ENCODE measurements at places on chromosomes 11 and 22.

DNA sequence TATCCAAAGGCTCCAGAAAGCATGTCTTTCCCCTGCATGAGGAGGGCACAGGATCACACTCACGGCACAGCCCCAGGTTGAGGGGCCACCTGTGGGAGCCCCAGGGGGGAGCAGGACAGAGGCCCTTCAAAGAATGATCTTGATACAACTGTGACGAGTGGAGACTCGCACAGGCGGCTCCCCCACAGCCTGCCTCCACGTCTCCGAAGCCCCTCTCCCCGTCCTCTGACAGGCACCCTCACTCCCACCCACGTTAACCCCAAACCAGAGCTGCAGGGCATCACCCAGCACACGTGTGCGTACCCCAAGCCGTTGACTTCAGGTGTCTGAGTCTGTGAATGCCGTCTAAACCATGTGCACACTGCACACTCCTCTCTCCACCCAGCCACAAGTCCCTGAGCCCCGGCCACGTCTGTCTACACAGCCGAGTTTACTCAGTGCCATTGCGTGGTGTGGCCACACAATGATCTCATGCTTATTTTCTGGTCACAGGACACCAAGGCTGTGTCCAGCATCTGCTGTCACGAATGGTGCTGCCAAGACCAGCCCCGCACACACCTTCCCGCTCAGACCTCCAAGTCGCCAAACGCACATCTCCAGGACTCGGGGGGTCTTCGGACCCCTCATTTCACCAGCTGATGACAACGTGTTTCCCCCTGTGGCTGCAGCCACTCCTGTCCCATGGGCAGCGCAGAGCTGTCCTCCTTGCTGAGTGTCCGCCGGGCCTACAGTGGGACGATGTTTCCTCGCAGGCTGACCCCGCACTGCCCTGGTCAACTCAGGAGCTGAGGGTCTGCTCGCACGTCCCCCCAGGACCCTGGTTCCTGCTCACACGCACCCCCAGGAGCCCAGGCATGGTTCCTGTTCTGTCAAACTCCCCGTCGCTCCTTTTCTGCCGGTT is 251.2 kb downstream of the BRD1 start:
- DNase-seq: no peak

DNA sequence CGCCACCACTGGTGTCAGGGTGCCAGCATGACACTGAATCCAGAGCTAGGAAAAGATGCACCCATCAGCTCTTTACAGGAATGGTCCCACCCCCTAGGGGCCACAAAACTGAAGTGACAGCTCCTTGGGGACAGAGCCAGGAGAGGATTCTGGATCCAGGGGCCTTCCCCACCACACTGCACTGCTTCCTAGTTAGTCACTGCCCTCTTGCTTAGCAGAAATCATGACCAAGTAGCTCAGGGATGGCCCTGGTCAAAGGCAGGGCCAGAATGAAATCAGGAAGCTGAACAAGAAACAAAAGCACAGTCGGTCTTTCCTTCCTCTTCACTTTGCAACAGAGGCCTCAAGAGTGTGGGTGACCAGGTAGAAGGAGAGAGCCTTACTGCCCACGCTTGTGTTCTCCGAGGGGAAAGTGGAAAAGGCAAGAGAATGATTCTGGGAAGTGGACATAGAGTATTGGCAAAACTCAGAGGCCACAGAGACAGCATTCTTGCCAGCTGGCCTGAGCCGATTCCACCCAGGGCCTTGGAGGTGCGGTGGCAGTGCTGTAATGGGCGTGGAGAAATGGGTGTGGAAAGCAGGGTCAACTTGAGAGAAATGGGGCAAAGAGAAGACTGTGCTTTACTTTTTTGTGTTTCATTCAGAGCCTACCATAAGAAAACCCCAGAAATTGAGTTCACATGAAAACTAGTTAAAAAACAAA is 39.8 kb downstream of the KCNJ1 start:
- no peak for DNase-seq

DNA sequence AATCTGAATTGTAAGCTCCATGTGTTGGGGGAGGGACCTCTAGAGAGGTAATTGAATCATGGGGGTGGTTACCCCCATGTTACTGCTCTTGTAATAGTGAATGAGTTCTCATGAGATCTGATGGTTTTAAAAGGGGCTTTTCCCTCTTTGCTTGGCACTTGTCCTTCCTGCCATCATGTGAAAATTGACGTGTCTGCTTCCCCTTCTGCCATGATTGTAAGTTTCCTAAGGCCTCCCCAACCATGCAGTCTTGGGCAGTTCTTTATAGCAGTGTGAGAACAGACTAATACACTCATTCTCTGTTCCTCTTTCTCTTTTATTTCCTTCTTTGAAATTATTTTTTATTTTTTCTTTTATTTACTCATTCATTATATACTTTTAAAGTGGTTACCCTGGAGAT is 239.4 kb downstream of the CSNK2A3 start:
- no peak for DNase-seq

GRCh38 chr11:44445500-44446365 is 119.7 kb upstream of the CD82 start:
- no peak for DNase-seq

DNA sequence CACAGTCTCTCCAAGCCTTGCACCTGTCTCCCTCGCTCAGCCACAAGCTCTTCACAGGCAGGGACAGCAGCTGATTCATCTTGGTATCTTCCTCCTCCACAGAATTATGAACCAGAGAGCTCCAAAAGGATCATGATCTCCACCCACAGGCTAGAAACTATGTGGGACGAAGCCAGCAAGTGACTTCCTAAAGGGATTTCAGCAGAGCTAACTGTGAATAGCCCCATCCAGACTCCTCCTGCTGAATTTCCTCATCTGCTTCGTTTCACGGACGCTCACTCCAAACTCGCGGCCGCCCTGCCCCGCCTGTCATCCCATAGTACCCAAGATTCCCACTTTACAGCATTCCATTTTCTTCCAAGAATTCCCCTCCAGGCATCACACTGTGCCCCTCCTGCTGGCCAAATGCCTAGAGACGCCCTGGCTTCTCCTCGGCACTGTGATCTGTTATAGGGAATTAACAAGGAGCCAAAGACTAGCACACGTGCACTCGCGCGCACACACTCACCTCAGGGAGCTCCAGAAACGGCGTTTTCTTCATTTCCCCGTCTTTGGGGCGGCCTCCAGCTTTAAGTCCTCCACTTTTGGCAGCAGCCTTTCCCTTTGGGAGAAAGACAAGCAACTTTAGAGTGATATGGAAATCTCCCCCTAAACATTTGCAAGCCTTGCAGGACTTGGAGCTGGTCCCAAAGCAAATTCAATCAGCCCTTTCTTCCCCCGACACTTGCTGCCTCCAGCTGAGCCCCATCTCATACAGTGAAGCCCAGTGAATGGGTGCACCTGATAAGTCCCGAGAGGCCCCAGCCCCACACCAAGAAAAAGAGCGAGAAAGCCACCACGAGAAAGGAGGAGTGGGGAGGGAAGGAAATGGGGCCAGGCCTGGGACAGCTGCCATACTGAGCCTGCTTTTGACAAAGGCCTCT is 35.5 kb downstream of the SPATA19 start:
- DNase-seq: no peak

DNA sequence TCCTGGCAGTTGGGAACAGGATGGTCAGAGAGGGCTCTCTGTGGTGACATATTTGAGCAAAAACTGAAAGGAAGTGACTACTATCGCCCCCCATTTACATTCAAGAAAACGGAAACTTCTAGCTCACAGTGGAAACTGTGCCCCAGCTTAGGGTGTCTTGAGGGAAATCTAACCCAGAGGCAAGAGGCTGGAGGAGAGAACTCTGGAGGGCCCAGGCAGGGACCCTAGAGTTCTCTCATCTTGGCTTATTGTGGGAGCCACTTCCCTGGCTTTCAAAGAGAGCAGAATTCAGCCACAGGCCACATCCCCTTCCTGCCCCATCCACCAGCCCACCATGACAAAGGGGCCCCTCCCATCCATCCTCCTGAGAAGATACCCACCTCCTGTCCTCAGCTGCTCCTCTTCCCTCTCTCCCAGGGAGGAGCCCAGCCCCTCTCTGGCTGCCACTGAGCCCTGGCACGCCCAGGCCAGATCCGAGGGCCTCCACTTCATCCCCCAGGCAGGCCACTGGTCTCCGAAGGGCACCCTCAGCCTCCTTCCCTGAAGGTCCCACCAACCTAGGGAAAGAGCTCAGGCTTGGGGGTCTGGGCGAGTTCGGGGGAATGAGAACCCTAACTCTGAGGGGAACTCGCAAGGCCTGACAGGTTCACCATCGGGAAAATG is 1.6 kb upstream of the TMPRSS13 start:
- DNase-seq: no peak

DNA sequence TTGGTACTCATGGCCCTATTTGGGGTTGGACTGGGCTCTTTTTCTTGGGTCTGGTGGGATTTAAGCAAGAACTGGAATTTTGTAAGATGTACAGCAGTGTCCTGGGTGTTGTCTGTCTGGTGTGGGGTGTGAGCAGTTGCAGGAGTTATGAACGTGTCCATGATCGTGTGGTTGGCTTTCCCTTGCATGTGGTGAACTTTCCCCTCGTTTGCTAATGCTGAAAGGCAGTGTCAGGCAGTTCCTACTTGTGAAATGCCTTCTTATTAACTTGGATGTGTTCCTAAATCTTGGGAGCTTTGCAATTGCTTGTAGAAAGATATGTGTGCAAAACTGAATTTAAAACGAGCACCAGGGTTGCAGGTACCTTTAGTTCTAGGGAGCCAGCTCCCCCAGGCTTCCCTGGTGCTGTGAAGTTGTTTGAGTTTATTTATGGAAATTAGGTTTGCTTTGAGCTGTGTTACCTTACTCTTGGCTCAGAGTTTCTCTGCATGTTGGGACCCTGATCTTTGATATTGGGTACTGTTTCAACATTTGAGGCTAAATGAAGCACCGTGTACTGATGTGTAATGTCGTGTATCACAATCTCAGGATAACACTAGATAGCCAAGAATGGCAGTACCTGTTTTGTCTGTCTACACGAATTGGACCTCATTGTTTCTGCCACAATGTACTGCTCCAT is 35.8 kb upstream of the HSD17B12 start:
- DNase-seq: no peak

- DNase-seq: no peak
These were observed 10.5 kb downstream of the COA4 start for GRCh38 chr11:73866095-73866579.

DNA sequence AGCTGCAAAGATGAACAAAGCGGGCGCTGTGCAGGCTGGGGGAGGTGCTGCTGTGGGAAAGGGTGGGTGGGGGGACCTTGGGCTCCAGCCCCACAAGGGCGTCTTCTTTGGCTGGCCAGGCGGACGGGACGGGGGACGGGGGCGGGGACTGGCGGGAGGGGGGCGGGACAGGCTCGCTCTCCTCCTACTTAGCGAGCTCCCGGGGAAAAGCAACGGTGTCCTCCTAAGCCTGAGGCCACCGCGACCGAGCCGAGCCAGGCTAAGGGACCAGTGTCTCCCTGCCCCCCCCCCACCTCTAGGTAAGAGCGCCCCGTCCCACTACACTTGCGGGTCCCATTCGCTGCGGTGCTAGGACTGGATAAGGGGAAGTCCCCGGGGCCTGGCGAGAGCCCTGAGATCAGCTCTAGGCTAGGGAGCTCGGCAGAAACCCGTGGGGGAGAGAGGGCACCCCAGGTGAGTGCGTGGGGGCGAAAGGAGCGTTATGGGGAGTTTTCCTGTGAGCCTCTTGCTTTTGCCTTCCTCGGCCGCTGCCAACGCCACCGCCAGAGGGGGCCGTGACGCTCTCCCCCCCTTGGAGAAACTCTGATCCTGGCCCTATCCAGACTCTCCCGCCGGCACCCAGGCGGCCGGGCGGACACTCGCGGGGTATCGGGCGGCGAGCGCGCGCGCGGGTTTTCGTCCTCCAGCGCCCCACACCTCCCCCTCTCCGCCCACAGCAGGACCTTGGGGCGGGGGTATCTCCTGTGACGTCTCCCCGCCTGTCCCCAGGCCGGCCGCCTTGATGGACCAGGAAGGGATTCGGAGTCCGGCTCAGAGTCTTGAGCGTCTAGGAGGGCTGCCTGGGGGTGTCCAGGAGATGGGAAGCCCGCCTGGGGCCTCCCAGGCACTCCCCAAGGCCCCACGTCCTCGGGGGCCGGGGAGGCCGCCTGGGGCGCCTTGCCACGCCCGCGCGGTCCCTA is at the start of gene PHLDB1:
Gene PHLDB1, plus strand, starts transcription at position 215 of the 959 bp plus-strand sequence. CDS start 6,222 bp downstream, outside the sequence.
- no peak for DNase-seq

DNA sequence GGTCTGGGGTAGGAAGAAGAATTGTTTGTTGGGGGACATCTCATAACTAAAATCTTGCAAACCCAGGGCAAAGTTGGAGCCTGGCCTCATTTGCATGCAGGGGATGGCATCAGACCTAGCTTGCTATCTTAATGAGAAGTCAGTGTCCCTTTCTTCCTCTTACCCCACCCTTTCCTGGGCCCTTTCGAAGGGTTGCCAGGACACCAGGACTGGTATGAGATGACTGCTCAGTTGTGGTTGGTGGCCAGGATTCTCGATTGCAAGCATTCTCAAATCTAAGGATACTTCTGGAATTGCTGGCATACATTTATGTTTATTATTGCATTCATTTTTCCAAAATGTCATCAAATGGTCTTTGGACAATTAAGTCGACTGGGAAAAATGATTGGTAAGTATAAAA is 131.0 kb downstream of the SLC1A2 start:
- no peak for DNase-seq

DNA sequence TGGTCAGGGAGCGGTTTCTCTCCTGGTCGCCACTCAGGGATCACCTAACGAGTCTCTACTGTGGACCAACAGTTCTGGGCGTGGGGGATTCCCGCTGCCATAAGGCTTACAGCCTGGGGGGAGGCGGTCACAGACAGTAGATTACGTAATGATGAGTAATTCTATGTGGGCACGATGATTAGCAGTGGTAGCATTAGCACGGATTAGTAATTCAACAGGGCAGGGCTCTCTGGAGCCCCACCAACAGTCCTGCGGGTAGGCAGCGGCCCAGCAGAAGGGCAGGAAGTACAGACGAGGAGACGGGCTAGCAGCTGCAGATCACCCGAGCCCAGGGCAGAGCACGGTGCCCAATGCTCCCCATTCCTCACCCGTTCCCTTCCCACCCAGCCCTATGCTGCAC is 3.6 kb downstream of the SHISAL1 start:
- DNase-seq: no peak

DNA sequence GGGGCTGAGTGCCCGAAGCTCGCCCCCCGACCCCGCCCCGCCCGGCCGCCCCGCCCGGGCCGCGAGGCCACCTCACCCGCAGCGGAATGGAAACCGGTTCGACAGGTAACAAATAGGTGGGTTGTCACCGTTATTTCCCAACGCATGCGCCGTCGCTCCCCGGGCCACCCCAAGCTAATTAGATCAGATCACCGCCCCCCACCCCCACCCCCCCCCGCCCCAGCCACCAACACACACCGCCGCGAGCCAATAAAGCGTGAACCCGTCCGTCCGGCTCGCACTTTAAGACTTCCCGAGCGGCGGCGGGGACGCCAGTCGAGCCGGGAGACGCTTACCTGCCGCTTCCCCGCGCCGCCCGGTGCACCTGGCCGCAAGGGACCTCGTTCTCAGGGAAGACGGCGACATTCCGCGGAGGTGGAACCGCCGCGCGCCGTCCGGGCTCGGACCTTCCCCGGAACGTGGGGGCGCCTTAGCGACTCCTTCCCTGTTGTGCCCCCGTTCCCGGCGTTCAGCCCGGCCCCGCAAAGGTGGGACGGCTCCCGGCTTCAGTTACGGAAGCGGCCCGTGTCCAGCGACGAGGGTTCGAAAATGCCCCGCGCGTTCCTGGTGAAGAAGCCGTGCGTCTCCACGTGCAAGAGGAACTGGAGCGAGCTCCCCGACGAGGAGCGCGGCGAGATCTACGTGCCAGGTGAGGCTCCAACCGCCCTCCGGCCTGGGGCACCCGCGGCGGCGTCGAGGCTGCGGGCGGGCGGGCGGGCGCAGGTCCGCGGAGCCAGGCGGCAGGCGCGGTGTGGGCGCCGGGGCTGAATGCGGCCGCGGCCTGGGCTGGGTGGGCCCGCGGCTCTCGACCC is at the start of gene OVOL1:
Gene OVOL1, plus strand, starts transcription at position 278 of the 851 bp plus-strand sequence. Its CDS starts 311 bp downstream, at position 589.
- no peak for DNase-seq

Measured in stimulated activated CD4-positive, alpha-beta T cell treated with anti-CD3 and anti-CD28 coated beads, Interleukin-12 subunit alpha, Interleukin-12 subunit beta, amount 100 ng/mL, for 24 hours (primary cell).